ENCODE measurements at places on chromosomes 6 and 20. TPM values are rescaled to one million over a fixed set of nuclear protein-coding genes. Genes with fewer than 3 reads are reported as not detected.

DNA sequence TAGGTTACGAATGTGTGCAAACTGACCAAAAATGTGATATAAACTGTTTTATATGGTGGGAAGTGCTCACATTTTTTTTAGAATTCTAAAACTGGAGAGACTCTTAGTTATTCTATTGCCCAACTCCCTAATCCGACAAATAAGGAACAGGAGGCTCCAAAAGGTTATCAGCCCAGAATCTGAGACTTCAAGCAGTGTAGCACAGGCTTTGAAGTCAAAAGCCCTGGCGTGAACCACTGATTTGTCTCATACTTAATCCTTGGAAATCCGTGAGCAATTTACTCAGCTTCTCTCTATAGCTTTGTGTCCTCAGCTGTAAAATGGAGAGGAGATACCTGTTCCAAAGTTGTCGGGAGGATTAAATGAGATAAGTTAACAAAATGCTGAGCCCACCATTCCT is 368.8 kb upstream of the SASH1 start:
- DNase-seq: no peak

- DNase-seq: no peak
These were observed 97.7 kb downstream of the RFX6 start for GRCh38 chr6:116974526-116975316.

DNA sequence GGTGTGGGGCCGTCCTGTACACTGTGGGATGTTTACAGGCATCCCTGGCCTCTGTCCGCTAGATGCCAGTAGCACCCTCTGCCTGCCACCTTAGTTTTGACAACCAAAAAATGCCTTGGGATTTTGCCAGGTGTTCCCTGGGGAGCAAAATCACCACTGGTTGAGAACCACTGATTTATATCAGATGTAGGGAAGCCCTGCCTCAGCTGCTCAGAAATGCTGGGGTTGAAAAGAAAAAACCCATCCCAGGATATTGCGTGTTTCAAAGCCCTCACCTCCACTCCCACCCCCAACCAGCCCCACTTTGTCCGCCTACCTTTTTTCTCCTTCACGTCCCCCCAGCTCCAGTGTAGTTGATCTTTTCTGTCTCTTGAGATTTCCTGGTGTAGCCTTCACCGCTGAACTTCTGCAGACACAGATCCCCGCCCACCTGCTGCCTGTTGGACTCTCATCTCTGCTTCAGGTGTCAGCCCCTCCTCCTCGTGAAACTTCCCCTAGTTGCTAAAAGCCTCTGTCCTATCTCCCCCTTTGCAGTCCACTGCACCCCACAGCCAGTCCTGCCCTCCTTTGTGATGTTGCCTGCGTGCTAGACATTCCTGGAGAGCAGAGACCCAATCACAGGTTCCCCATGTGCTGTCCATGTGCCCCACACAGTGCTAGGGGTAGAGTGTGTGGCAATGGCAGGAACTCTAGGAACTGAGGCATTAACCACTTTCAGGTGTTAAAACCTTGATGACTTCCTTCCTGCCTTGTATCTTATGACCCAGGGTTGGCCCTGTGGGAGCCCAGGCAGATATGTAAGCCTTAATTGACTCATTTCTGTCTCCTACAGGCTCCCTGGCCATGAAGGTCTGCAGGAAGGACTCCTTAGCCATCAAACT is 98.9 kb downstream of the TBC1D7 start:
- no peak for DNase-seq

Gene TMEM200A
- 2.4 TPM for total RNA-seq

GRCh38 chr6:74357321-74357720 is 661.3 kb downstream of the CD109 start:
- DNase-seq: no peak

Gene CCM2L
- not detected for total RNA-seq

Gene STMND1
- total RNA-seq: not detected

Data from T-helper 17 cell (primary cell).